ENCODE measurements at places on chromosomes 11 and 22.

- no peak for DNase-seq
Observed at GRCh38 chr11:5887661-5888060, 5.3 kb upstream of the OR52E5 start.

DNA sequence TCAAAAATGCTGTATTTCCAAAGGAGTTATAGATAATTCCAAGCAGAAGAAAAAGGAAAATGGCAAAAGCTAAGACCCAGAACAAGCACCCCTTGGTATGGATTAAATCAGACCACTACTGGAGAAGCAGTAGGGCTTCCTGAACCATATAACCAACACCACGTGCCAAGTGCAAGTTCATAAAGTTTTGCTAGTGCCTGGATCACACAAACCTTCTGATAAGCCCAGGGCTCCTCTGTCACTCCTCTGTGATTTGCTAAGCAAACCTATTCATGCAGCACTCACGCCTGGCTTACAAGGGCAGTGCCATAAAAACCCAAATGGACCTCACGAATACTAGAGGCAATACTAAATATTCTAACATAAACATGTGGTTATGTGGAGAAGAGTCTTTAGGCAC lies 13.3 kb downstream of the LARGE1 start:
- no peak for DNase-seq

- DNase-seq = no peak
Observed at GRCh38 chr11:118353084-118353710, 6.2 kb upstream of the UBE4A start.

DNA sequence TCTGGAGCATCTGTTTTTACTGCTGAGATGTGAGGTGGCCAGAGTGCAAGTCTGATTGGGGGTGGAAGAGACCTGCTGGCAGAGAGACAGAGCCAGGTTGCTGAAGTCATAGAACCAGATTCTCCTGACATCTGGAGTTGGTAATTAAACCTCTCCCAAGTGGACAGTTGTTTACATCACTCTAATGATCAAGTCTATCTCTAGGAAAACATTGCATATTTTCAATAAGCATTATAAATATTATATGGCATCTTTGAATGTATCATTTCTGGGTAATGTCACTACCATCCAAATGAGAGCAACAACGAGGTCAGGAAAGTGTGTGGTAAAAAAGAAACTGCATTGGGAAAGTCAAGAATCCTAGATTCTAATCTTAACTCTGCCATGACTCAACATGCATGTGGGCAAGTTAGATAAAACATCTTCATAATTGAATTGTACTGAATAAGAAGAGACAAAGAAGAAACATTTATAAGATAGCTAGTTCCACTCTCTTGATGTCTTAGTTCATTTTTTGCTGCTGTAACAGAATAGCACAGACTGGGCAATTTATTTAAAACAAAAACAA lies 351.2 kb upstream of the API5 start:
- DNase-seq = no peak

- DNase-seq = no peak
Observed at GRCh38 chr11:10909141-10909883, 51.5 kb upstream of the ZBED5 start.

DNA sequence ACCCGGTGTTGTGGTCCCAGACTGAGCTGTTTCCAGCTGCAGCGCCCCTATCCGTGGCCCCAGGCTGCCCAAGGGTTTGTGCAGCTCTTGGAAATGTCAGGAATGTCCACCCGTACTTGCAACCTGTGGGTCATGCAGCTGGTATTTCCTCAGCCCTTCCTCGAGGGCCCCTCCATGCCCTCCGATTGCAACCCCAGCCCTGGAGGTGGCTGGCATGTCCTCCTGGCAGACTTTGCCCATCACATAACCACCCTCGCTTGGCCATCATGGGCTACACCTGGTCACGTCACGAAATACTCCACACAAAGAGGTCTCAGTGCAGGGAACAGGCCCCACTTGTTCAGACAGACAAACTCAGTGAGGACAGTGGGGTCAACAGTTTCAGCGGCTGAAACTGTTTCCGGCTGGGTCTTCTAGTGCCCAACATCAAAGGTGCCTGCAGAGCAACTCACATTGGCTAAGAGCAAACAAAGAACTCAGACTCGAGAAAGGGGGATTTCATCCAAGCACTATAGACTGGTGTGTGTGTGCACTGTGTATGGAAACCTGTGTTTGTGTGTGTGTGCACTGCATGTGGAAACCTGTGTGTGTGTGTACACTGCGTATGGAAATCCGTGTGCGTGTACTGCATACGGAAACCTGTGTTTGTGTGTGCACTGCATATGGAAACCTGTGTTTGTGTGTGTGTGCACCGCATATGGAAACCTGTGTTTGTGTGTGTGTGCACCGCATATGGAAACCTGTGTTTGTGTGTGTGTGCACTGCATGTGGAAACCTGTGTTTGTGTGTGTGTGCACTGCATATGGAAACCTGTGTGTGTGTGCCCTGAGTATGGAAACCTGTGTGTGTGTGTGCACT lies 72.8 kb upstream of the CCND1 start:
- no peak for DNase-seq

- DNase-seq = no peak
Observed at GRCh38 chr11:43959321-43959995, 17.0 kb downstream of the C11orf96 start.

- no peak for DNase-seq
Observed at GRCh38 chr11:115581871-115582639, 77.8 kb upstream of the CADM1 start.

DNA sequence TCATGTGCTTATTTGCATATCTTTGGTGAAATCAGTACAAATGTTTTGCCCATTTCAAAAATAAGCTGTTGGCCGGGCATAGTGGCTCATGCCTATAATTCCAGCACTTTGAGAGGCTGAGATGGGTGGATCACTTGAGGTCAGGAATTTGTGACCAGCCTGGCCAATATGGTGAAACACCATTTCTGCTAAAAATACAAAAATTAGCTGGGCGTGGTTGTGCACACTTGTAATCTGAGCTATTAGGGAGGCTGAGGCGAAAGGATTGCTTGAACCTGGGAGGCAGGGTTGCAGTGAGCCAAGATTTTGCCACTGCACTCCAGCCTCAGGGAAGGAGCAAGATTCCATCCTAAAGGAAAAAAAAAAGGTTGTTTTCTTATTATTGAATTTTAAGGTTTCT lies 136.0 kb downstream of the SWAP70 start:
- DNase-seq = no peak

DNA sequence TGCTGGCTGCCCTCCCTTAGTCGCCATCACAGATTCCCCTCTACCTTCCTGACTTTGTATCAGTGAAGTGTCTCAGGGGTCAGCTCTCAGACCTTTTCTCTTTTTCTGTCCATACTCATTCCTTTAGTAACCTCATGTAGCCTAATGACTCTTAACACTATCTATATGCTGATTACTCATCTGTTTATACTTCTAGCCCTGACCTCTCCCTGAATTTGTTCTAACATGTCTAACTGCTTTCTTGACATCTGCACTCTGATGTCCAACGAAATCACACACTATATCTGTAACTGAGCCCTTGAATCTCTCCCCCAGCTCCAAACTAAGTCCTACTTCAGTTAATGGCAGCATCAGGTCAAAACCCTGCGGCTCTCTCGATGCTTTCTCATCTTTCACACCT lies 135.8 kb upstream of the TIMP3 start:
- no peak for DNase-seq

DNA sequence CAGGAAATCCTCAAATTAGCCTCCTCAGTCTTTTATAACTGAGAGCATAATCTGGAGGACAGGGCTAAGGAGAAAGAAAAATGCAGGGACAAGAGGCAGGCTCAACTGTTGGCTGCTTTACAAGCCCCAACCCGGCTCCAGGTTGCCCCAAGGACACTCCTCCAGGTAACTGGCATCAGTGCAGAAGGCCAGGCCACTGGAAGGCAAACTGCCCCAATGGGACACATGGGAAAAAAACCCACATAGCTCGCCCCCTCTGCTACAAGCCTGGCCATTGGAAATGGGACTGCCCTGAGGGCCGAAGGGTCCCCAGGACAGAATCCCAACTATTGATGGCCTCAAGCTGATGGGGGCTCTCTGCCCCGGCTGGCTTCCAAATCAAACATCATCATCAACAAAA lies 17.9 kb upstream of the FBLN1 start:
- DNase-seq = no peak

- no peak for DNase-seq
Observed at GRCh38 chr11:86574493-86575207, 97.8 kb downstream of the ME3 start.

DNA sequence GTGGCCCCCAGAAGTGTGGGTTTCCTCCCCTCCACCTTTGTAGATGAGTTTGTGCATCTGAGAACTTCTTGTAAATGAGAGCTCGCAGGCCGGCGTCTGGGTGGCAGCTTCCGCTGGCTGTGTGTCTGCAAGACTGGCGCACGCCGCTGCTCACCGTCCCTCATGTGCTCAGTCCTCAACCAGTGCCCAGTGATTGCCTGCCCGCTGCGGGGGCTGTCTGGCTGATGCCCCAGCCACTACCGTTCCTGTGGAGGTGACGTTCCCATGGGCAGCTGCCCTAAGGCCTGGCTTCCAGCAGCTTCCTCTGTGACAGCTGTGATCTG lies 8.8 kb downstream of the TBX1 start:
- DNase-seq = no peak

GRCh38 chr11:124896821-124897391 lies 759 bp downstream of the ROBO4 start:
- no peak for DNase-seq

DNA sequence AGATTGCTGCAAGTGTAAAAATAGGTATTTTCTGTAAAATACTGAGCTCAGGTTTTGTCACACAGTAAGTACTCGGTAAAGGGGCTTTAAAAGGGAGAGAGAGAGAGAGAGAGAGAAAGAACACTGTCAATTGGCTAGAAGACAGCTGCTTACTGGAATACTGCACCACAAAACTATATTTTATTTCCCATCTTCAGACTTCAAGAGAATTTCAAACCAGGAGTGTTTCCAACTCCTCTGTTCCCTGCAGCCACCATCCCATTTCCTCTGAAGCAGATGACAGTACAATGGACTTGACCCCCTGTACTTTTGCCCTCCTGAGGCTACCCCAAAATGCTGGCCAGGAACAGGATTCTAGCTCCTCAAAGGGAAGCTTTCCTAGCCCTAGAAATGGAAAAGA lies 89.7 kb downstream of the RELT start:
- DNase-seq = no peak

DNA sequence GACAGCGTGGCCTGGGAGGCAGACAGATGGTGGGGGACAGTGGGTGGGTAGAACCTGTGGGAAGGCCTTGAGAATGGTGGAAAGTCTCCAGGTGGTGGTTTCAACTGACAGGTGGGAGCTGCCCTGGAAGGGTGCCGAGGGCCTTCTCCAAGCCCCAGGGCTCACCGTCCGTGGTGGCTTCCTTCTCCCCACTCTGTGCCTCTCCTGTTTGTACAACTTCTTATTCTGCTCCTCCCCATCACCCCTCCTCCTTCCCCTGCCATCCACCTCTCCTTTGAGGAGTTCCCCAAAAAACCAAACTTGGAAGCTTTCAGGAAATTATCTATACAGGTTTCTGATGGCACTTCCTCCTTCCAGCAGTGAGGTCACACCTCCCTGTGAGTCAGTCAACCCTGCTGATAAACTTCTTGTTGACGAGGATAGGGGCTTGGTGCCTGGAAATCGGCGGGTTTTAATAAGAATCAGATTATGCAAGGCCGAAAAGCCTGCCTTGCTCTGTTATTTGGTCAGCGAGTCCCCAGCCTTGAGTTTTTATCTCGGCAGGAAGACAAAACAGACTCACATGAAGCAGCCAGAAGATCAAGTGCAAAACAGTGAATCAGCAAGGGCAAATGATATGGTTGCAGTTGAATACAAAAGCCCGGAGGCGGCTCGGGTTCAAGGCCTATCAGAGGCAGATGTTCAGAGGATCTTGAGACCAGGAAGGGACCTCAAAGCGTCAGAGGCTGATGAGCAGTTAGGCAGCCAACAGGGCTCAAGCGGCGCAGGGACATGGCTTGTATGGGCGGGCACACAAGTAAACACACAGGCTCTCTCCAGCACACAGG lies 9.5 kb upstream of the ST3GAL4 start:
- DNase-seq = no peak

DNA sequence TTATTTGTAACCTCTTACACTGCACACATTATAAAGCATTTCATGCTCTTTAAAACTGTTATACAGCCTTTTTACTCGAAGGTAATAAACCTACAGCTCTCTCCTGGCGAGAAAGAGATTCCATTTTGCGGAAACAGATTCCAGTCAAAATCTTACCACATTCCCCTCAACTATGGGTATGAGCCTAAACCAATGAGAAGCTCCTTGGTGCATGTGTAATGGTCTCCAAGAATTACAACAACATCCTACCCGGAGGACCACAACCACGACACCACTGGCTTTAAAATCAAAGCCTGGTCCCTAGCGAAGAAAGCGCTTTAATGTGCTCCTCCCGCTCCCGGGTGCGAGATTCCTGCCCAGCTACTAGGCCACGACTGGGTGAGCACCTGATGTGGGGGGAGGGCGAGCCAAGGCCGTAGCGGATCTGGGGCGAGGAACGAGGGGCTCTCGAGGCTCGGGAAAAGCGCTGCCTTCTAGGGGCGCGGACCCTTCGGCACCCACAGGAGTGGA lies 821 bp downstream of the CELF1 start:
- DNase-seq = no peak

- DNase-seq = no peak
Observed at GRCh38 chr11:26137651-26138050, 194.3 kb upstream of the ANO3 start.

DNA sequence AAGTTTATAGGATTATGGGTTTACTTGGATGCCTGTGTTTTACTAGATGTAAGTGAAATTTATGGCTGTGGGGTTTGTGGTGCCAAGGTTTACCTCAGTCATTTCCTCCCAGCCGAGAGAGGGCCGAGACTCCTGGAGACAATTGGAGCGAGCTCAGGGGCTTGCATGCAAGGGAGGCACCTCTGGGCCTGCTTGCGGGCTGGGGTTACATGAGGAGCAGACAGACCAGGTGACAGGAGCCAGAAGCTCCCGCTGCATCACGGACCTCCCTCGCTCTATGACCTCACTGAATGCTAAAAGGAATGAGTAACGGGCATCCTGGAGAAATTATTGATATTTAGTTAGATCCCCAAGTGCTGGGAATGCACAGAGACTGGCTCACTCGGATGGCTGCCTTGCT lies 275.2 kb upstream of the KIRREL3 start:
- no peak for DNase-seq

- DNase-seq = no peak
Observed at GRCh38 chr11:76944225-76944624, 83.5 kb downstream of the ACER3 start.

DNA sequence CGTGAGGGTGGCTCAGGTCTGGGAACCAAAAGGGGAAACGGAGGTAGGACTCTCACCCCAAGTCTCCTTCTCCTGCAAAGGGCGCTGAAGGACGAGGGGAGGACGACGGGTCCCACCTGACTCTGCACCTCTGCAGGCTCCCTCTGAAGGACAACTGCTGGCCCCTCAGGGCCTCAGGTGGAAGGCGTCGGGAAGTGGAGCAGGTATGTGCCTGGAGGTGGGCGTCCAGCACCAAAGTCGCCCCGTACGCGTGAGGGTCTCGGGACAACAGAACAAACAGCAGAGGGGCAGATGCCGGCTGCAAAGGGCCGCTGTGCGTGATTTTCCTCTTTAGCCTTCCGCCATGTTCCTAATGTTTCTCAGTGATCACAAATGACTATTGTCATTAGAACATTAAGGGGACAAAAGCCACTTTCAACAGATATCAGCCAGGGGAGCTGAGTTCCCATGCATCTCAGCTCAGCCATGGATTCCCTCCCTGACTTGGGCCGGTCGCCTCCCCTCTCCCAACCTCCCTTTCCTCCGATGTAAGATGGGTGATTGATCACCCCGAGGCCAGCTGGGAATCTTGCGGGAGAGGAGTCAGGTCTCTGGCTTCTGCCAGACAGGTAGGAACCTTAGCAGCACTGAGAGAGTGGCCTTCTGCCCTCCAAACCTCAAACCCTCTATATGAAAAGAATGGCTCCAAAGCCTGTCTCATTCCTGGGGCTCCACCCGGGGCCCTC lies 836 bp downstream of the SLC16A8 start:
- DNase-seq = no peak

Measured in effector CD8-positive, alpha-beta T cell (primary cell).